ENCODE measurements at places on chromosomes 5 and 9. TPM values are rescaled to one million over a fixed set of nuclear protein-coding genes. Genes with fewer than 3 reads are reported as not detected.

GRCh38 chr5:83096660-83097339 lies 19.5 kb downstream of the XRCC4 start:
- DNase-seq = no peak

- DNase-seq = no peak
Observed at GRCh38 chr9:85224729-85225128, 517.0 kb downstream of the AGTPBP1 start.

- no peak for DNase-seq
Observed at GRCh38 chr9:25681266-25681665, 3.0 kb upstream of the TUSC1 start.

DNA sequence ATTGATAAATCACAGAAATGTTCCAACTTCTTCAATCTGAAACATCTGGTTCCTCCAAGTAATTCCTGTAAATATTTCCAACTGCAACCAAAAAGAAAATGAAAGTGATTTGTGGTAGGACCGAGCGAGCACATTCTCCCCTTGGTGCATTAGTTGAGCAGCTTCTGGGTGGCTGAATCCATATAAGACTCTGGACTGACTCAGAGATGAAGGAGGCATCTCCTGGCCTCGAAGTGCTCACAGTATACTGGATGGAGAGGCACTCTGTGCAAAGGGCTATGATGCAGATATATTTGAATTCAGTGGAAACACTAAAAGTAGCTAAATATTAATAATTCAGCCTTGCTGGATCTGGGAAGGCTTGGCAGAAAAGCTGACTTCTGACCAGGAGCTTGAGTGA lies 265.0 kb downstream of the MARCHF11 start:
- DNase-seq = peak; percentile 20

- no peak for DNase-seq
Observed at GRCh38 chr9:136386018-136386417, 12.5 kb upstream of the CARD9 start.

GRCh38 chr5:86030753-86031152 lies 587.0 kb upstream of the COX7C start:
- DNase-seq = no peak

Gene TRIM7
- total RNA-seq = 2.3 TPM

Gene ABLIM3
- 7.9 TPM for total RNA-seq

Gene IL13
- 0.10 TPM for total RNA-seq

DNA sequence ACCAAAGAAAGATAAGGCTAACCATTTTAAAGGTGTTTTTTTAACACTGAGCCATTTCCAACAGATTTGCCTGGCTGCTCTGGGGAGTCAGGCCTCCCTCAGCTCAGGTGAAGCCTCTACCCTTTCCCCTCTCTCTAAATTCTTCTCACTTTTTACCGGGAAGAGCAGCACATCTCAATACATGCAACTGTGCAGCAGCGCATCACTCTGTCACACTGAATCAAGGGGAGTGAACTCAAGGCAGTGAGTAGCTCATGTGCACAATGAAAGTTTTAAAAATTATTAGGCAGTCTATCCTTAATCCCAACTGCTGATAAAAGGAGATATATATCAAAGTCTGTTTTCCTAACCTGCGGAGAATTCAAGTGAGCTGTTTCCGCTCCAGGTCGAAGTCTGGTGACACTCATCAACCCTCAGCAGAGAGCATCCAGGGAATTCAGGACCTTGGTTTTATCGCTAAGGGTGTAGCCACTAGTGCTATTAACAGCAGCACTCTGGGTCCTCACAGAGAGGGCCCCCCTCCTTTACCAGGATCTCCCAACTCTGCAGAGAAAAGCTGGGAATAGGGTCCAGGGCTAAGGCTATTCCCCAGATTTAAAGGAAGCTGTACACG lies 1.0 kb downstream of the CEMIP2 start:
- DNase-seq = no peak

- DNase-seq = peak; percentile 97
Observed at GRCh38 chr9:14062586-14063221, 251.2 kb downstream of the NFIB start.

Gene PCDHB12
- 2.2 TPM for total RNA-seq

GRCh38 chr5:76342474-76342873 lies 60.6 kb upstream of the IQGAP2 start:
- no peak for DNase-seq

Gene ORM2
- 0.79 TPM for total RNA-seq

- no peak for DNase-seq
Observed at GRCh38 chr9:16960084-16960483, 89.6 kb upstream of the BNC2 start.

GRCh38 chr5:124878583-124879342 lies 132.3 kb upstream of the ZNF608 start:
- DNase-seq = no peak

DNA sequence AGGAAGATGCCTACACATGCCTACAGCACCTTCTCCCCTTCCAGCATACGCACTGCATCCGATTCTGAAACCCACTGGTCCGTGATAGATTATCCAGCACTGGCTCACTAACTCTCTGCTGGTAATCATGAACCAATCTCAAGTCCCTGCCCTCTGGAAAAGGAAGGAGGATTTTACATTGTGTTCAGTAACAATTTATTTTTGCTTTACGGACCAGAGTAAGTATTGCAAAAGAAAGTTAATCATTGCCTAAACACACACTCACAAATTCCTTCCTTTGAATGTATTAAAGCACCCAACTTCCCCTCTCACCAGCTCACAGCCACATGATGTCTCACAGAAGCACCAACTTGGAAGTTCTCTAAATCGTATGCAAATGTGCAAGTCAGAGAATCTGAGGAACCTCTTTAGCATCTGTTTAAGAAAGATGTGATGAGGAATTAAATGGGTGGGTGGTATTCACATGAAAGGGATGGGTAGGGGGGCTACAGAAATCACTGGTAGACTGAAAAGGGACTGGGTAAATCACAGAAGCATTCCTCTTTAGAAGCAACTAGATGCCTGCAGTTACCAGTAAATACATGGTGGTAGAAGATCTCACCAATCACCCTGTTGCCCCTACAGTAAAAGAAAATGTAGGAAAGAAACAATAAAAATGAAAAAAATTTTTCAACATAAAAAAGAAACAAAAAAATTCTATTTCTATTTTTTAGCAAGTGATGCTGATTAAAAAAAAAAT lies 8.4 kb downstream of the GNAQ start:
- no peak for DNase-seq

Gene MYOT
- 26.8 TPM for total RNA-seq

DNA sequence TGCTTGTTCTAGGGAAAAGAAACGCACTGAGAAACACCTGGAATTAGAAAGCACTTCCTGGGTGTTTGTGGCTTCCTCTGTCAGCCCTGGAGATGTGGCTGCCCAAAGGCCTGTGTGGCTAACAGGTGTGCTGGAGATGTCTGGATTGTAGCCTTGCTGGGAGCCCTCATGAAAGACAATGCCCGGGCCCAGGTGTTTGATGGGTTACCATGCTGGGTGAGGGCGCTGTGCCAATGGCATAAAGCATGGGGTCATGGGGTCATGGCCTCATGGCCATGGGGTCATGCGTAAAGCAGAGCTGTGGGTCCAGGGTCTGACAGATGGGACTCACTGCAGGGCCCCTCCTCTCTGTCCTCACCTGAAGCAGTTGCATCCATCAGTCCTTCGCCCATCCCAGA lies 21.6 kb downstream of the ANKRD33B start:
- DNase-seq = no peak

DNA sequence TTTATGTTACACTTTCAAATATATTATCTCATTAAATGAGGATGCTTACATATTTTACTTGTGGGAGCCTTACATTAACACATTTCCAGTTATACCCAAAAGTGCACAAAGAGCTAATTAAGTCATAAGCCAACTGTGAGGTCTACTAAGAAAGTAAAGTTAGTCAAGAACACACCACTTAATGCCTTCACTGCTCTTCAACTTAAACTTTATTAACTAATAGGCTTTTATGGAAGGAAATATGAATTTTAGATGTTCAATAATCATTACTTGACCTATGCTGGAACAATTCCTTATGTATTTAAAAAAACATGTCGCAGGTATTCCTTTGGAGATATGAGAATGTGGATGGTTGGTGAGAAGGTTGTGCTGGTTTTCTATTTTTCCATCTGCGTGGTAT lies 3.4 kb downstream of the ST8SIA4 start:
- no peak for DNase-seq

GRCh38 chr9:114429488-114429887 lies 41.7 kb upstream of the AKNA start:
- no peak for DNase-seq

DNA sequence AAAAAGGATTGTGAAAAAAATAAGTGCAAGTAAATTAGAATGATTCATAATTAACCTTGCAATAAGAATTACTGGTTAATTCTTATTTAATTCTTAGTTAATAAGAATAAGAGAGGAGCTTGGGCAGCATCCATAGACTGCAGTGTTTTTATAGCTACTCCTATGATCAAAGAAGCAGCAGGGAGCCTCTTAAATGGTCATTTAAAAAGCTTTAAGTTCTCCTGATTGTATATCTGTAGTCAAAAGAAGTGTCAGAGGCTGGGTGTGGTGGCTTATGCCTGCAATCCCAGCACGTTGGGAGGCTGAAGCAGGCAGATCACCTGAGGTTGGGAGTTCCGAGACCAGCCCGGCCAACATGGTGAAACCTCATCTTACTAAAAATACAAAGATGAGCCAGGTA lies 14.4 kb downstream of the ACER2 start:
- DNase-seq = no peak

DNA sequence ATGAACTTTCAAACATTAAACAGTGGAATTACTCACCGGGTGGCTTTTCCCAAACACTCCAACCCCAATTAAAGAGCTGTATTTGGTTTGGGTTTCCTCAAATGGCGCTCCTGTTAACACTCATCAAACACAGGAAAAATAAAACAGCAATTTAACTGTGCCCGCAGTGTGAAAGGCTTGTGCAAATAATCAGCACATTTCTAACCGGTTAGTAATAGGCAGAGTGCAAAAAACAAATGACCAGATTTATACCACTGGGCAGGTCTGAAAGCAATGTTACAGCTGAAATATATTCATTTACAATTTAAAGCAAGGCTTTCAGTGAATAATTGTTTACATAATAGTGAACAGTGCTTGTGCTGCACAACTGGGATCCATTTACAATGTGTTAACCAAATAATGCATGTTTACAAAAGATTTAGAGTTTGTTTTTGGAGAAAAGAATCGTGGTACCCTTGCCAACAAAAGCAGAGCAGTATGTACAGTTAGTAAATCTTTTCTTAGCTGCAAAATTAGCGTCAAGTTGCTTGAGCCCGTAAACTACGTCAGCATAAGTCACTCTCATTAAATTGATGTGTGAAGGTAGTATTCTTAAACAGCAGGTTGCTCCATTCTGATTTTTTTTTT lies 662.9 kb upstream of the ZNF608 start:
- DNase-seq = peak; percentile 38

DNA sequence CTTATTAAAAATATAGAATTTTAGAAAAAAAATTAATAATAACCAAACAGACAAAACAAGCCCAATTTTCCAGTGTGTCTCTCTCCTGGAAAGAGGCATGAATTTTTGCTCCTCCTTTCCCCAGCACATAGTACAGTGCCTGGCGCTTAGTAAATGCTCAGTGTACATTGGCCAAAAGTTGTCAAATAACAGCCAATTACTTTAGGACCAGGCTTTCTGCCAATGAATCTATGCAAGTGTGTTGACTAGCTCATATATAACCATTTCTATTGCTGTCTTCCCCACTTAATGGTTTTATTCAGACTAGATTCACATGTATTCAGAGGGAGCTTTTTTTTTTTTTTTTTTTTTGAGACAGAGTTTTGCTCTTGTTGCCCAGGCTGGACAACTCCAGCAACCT lies 120.1 kb upstream of the CD180 start:
- peak; percentile 14 for DNase-seq

DNA sequence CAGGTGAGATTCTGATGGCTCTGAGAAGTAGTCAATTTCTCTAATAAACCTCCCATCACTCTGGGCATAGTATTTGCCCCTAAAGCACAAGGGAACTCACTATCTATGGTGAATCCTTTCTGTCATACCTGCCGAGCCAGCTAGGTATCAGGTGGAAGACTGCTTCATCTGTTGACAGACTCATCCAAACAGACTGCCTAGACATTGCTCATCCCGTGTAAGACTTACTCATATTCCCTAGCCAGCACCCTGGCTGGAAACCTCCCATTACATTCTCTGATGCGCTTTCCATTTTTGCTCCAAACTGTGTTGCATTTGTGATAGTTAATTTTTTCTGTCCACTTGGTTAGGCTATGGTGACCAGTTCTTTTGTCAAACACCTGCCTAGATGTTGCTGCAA lies 595.9 kb downstream of the DNAH5 start:
- DNase-seq = no peak

Gene ZBED3
- total RNA-seq = 2.6 TPM

- DNase-seq = no peak
Observed at GRCh38 chr5:133469846-133470245, 142.5 kb downstream of the FSTL4 start.

DNA sequence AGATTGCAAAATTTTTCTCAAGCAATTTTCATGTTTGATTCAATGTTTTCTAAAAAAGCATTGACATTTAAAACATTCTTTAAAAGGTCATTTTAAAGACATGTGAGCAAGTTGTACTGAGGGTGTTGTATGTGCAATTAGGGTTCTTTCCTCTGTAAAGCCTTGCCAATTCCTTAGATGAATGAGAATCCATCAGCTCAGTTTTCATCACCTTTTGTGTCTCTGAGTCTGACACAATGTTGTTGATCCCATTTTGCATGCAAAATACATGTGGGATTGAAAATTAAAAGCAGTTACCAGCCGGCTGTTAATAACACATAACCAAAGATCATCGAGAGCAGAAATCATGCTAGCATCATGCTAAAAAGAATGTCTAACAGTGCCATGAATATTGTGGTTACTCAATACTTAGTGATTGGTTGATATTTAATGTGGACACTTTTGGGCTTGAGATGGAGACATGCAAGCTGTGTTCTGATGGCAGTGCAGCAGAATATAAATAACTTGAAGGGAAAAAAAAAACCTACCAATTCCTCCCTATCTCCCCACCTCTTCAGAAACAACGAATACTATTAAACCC lies 57.7 kb downstream of the FGF10 start:
- DNase-seq = peak; percentile 70

Gene GDA
- 1.5 TPM for total RNA-seq

- DNase-seq = no peak
Observed at GRCh38 chr5:180932660-180933059, 33.7 kb downstream of the BTNL8 start.

- no peak for DNase-seq
Observed at GRCh38 chr9:75826314-75826713, 64.2 kb upstream of the PCSK5 start.

GRCh38 chr5:68170826-68171558 lies 44.6 kb upstream of the PIK3R1 start:
- peak; percentile 7 for DNase-seq

All from skin of body (tissue), 3 donors.